ENCODE measurements at places on chromosomes 16 and 17.

DNA sequence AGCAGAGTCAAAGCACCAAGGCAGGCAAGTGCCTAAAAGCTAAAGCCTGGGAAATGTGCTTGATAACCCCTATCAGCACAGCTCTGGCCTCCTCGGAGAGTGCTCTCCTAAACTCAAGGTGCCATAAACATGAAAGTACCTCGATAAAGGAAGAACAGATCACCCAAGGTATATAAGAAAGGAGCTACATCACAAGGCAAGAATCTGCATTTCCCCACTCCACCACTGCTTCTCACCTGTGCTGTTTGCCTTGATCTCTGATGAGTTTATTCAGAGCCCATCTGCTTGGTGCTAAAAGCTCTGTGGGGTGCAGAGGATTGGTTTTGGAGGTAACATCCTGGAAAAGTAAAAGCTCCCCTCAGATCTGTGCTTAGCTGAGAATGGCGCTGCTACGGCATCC, 449.5 kb upstream of the CDH5 start:
- DNase-seq = no peak

DNA sequence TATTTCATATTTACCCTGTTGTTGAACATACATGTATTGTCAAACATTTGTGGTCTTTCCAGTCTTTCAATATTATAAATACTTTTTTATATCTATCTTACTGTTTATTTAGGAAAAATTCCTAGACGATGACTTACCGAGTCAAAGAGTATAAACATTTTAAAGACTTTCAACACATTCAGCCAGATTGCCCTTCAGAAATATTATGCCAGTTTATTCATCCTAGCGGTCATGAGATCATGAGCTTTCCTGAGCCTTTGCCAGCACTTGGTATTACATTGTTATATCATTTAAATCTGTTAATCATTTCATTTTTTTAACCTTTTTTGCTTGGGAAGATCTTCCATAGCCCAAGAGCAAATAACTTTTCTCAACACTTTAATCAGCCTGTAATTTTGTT, 197.4 kb downstream of the SPECC1 start:
- peak; percentile 33 for DNase-seq

GRCh38 chr17:40803617-40804082, 3.9 kb upstream of the KRT28 start:
- peak; percentile 72 for DNase-seq

DNA sequence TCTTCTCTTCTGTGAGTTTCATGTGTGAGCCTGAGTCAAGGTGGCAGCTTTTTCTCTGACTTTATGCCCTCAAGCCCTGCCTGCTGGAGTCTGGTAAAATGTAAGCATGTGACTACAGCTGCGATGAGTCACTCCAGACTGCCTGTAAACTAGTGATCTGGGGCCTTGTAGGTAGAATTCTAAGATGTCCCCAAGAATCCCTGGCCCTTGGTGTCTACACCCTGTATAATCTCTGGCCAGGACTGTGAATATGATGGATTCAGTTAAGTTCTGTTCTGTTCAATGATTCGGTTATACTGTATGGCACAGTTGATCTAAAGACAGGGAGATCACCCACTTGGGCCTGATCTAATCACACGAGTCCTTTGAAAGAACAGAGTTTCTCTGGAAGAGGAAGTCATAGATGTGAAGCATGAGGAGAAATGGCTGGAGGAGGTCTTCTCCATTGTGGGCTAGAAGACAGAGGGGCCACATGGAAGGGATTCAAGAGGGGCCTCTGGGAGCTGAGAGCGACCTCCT, 29.8 kb downstream of the PRSS54 start:
- DNase-seq = peak; percentile 90

- no peak for DNase-seq
Observed at GRCh38 chr16:4688674-4689045, 4.7 kb upstream of the NUDT16L1 start.

GRCh38 chr17:2178798-2179501, 124.0 kb downstream of the HIC1 start:
- no peak for DNase-seq

- no peak for DNase-seq
Observed at GRCh38 chr16:1045993-1046911, 26.3 kb upstream of the SSTR5 start.

- no peak for DNase-seq
Observed at GRCh38 chr17:17565471-17566339, 25.8 kb downstream of the PEMT start.

- no peak for DNase-seq
Observed at GRCh38 chr17:27989046-27989445, 53.4 kb upstream of the NLK start.

GRCh38 chr16:56266641-56267607, 75.6 kb downstream of the GNAO1 start:
- DNase-seq = no peak

DNA sequence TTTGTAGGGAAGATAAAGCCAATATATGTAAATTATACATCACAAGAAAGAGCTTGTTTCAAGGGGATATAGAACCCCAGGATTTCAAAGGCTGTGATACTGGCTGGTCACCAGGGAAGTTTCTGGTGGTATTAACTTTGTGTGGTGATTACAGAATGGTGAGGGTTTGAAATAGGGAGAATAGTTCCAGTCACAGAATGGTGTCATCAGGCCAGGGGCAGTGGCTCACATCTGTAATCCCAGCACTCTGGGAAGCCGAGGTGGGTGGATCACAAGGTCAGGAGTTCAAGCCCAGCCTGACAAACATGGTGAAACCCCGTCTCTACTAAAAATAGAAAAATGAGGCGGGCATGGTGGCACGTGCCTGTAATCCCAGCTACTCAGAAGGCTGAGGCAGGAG, 183.8 kb upstream of the XYLT1 start:
- DNase-seq = no peak

DNA sequence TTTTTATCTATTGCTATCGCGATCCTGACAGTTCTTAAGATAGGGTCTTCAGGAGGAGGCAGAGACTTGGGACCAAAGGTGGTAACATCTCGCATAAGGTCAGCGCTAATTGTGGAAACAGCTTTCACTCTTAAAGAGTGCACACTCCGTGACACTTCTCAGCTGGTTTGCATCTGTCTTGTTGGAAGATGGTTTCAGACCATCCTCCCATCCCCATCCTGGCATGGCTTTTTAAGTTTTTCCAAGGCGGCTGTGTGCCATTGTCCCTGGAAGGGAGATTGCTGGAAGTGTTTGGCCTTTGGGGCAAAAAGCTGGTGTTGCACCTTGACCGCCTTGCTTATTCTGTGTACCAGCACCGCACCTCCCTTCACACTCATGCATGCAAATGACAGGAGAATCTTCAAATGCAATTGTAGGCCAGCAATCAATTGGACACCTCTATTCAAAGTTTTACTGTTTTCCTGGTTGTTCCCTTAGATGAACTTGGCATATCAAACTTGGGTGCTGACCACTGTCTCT, 1.5 kb downstream of the SOCS7 start:
- peak; percentile 14 for DNase-seq

DNA sequence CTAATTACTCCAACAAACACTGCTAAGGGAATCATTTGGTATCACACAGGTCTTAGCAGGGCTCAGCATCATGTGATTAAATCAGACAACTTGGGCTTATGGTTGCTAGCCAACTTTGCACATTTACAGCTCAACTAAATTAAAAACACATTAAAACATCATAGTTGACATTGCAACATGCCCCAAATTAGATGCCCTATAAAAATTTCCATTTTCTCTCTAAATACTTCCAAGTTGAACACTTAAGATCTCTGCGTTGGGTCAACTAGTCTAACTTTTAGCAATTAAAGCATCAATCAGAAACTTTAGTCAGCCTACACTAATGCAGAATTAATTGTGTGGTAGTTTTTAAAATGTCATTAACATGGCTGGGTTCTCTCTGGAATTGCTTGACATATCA, 12.1 kb downstream of the DNAJC7 start:
- no peak for DNase-seq

DNA sequence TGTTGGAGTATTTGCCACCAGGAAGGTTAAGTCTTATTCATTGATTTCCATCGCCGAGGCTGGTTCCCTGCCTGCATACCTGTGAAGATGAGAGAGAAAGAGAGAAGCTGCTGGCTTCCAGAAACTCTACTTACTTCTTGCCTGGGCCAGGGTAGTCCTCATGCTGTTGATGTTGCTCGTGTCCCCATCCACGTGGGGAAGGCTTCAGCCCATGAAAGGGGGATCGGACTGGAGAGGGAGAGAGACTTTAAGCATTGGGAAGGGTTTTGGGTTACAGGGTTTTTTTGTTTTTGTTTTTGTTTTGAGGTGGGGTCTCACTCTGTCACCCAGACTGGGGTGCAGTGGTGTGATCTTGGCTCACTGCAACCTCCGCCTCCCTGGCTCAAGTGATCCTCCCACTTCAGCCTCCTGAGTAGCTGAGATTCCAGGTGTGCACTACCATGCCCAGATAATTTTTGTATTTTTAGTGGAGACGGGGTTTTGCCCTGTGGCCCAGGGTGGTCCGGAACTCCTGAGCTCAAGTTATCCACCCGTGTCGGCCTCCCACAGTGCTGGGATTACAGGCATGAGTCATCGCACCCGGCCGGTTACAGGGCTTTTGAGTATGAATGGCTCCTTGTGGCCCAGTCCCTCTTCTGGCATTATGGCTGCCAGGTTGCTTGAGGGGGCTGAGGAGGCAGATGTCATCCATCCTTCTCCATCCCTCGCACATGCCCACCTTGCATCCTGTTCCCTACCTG, 26.6 kb downstream of the ITGB3 start:
- DNase-seq = no peak

GRCh38 chr17:43517615-43518386, 28.3 kb downstream of the ETV4 start:
- no peak for DNase-seq

DNA sequence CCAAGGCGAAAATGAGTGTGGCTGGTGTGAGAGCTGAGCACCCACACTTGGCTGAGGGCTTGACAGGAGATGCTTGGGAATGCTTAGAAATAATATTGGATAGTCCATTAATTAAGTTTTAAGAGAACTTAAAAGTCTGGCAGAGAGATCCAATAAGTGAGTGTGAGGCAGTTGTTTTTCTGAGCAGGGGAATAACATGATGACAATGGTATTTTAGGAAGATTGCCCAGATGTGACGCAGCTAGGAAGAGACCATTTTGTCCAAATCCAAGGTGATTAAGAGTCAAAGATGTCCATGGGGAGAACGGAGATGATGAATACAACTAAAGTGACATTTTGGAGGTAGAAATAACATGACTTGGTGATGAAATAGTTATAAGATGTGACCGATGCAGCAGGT, 102.8 kb upstream of the AXIN2 start:
- no peak for DNase-seq

GRCh38 chr16:56783344-56783743, 53.4 kb downstream of the NUP93 start:
- DNase-seq = no peak

- DNase-seq = no peak
Observed at GRCh38 chr16:79509211-79509631, 91.3 kb downstream of the MAF start.

GRCh38 chr16:88784856-88785105, 239 bp downstream of the PIEZO1 start:
- no peak for DNase-seq

GRCh38 chr17:48258331-48258730, 150.8 kb downstream of the SNX11 start:
- no peak for DNase-seq

DNA sequence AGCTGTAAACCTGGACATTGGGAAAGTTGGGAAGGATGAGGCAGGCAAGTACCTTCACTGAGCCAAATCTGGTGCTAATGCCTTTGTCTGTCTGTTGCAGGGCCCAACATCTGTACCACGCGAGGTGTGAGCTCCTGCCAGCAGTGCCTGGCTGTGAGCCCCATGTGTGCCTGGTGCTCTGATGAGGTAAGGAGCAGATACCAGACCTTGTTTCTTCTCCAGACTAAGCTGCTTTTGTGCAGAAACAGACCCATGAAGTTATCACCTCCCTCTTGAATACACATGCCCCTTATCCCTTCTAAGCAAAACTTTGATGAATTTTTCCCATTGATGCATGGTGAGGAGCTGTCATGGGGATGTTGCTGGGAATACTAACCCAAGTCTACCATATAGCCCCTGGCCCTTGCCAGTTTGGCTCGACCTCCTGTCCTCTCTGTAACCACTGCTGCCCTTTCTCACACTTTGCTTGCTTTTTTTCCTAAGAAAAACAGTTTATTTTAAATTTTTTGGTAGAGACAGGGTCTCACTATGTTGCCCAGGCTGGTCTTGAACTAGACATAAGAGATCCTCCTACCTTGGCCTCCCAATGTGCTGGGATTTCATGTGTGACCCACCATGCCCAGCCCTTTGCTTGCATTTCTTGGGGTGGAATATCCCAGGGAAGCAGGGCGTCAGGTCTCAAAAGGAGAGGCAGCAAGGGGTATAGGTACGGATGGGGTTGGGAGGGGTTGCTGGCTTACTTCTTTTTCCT, 20.9 kb downstream of the ITGB3 start:
- no peak for DNase-seq

DNA sequence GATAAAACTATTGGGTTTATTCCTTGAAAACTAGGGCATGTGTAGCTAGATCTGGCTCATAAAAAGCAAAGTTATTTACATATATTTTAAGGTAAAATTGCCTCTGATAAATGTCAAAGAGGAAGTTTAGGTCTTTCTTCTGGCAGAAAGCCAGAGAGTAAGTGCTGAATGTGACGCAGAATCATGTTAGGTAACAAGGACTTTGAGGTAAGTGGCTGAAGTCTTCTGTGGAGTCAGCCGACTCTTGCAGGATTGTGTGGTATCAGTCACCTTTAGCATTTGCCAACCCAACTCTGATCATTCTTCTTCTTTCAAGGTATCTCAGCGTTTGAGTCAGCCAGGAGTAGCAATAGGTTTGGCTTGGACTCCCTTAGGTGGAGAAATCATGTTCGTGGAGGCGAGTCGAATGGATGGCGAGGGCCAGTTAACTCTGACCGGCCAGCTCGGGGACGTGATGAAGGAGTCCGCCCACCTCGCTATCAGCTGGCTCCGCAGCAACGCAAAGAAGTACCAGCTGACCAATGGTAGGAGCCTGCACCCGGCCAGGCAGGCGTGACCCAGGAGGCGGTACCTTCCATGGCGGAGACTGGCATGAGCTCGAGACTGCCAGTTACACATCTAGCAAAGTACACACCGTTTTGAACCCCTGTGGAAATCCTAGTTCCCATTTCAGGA, 37.9 kb downstream of the SIAH1 start:
- no peak for DNase-seq

GRCh38 chr17:72345088-72345487, 224.3 kb downstream of the SOX9 start:
- no peak for DNase-seq

All from hematopoietic multipotent progenitor cell treated with erythropoietin and hydrocortisone succinate and interleukin-3 and kit ligand, for 8 days (in vitro differentiated cells).